GM03348 (cell line): ENCODE measurements at places on chromosomes 4 and X.

- DNase-seq, result no peak
These were observed 566.5 kb downstream of the ANKRD50 start for GRCh38 chr4:124146068-124146467.

- DNase-seq, result peak; percentile 27
These were observed 34.0 kb upstream of the GNPDA2 start for GRCh38 chr4:44760142-44760898.

GRCh38 chr4:148126825-148127224, 315.4 kb downstream of the NR3C2 start:
- DNase-seq, result no peak

- no peak for DNase-seq
These were observed 47.7 kb downstream of the NELFA start for GRCh38 chr4:1961038-1961437.

GRCh38 chrX:138765051-138765450, 53.5 kb upstream of the FGF13 start:
- DNase-seq, result peak; percentile 54

DNA sequence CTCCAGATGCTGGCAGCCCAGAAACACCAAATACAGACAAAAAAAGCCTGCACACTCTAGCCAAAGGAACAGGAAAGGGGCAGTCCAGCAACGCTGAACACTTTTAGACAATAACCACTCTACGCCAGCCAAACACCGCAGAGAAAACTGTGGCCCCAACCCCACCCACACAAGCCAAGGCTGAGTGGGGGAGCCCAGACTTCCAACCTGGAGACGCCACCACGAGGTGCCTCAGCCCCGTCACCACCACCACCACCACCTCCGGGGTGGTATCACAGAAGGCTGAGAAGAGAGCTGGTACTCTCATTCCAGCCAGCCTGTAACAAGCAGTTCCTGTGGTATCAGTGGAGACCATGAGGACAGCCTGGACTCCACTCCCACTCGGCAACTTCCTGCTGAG, 22.8 kb downstream of the MEPE start:
- DNase-seq, result no peak

DNA sequence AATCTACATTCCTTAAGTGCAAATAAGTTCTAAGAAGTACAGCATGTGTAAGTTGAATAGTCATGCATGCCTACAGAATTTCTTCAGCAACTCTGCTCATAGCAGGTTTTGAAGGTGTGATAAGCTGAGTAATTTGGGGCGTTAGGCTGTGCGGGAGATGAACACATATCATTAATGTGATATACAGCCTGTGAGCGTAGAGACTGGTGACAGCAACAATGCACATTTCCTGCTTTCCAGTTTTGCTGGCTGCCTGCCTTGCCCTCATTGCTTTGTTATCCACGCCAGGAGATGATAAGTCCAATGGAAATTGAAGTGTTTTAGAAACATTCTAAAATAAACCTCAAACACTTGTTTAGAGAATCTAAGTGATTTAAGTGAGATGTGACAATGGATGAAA, 1709.4 kb downstream of the ARAP2 start:
- no peak for DNase-seq

DNA sequence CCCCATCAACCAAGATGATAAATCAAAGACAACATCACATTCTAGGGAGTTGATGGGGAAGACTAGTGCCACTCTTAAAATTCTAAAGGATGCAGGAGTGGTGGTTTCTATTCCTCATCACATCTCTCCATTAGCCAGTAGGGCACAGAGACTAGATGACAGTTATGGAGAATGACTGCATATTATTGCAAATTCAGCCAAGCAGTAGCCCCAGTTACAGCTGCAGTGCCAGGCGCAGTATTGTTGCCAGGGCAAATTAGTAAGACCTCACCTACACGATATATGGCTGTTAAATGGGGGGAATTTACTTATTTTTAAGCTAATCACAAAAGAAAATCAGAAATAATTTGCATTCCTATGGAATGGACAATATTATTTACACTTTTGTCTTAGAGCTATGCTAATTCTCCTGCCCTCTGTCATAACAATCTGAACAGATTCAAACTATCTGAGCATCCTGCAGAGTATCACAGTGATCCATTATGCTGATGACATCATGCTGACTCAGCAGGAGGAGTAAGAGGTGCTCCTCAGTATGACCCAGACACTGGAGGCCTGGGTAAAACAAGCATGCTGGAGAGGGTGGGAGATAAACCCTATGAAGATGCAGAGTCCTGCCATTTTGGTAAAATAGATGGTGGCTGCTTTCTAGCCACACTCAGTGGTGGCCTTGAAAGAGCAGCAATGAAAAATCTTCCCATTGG, 24.7 kb downstream of the ETNPPL start:
- no peak for DNase-seq

DNA sequence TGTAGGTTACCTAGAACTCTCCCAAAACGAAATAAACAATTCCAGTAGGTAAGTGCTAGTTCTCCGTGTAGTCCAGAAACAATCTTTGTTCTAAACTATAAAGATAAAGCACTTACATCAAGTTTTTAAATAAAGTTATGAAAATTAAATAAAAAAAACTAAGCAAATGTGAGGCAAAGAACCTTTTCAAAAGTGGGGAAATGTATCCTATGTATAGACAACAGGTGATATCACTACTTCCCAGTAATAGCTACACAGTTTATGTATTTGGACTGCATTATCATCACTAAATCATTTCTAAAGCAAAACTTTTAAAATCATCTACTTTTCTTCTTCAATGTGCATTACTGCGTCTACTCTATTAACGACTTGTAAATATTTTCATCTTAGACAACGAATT, 2.0 kb downstream of the YTHDC1 start:
- DNase-seq, result no peak

DNA sequence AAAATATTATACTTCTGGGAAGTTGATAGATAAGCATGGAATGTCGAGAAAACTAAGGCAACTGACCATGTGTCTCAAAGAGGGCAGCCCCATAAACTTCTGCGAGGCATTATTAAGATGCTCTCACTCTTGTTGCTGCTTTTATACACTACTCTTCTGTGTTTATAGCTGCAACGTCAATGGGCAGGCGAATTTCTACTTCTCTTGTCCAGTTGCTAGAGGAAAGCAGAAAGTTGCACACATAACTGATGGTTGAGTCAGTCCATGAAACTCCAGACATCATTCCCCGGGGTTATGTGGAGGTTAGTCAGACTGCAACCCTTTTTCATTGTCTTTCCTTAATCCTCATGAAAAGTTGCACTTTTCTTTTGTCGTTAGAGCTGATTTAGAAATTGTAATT, 39.8 kb downstream of the VCX3B start:
- no peak for DNase-seq

DNA sequence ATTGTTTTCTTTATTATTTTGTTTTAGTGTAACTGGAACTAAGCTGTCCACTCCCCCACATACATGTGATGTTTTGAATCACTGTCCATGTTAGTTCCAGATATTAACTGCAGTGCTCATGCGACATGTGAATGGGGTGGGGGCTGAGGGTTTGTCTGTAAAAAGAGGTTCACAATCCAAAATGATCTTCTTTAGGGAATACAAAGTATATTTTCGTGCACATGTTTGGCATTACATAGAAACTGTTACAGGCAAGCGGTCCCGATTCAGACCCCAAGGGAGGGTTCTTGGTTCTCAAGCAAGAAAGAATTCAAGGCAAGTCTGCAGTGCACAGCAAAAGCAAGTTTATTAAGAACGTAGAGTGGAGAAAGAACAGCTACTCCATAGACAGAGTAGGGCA, 296.5 kb upstream of the CLNK start:
- no peak for DNase-seq

DNA sequence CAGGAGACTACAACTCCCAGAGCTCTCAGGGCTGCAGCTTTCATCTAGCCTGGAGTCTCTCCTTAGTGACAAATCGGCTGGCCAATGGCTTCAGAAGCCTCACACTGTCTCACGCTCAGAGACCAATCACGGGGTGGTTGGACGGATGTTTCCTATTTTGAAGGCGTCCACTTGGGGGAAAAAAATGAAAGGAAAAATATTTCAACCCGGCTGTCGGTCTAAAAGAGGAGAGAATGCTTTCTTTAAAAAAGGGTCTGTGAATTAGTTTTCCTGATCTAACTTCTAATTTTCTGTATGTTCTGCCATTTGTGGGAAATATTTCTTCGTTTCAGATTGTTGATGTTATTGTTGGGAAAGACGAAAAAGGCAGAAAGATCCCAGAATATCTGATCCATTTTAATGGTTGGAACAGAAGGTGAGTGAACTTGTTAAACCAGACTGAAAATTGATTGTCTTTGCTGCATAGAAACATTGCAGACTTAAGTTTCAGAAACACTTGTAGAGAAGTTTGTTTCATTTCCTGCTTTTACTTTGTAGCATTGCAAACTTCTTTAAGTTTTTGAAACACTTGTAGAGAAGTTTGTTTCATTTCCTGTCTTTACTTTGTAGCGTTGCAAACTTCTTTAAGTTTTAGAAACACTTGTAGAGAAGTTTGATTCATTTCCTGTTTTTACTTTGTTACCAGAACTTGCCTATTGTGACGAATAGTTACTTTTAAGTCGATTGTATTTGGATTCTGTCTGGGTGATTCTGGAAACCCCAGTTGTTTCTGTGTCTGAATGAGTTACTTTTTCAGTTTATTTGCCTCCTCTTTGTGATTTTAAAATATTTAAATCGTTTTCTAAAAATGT, 1.6 kb downstream of the MSL3 start:
- peak; percentile 79 for DNase-seq

- no peak for DNase-seq
These were observed 203.5 kb upstream of the TET2 start for GRCh38 chr4:104942990-104943743.

DNA sequence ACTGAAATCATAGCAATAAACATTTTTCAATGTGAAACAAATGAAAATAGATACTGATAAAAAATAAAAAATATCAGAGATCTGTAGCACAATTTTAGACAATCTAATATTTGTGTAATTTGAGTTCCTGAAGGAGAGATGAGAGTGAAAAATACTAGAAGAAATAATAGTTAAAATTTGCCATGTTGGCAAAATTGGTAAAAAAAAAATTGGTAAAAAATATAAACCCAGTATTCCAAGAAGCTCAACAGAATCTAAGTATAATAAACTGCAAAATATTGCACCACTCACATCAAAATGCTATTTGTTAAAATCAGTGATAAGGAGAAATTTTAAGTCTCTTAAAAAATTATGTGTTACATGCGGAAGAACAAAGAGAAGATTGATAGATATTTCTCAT, 1680.7 kb downstream of the PCDH7 start:
- DNase-seq, result no peak
